Endodermal cell (in vitro differentiated cells): ENCODE measurements at places on chromosomes 2 and 18.

GRCh38 chr2:144995482-144995881 lies 475.6 kb upstream of the ZEB2 start:
- no peak for DNase-seq

GRCh38 chr2:74313497-74313896 lies 29.7 kb downstream of the SLC4A5 start:
- no peak for DNase-seq

DNA sequence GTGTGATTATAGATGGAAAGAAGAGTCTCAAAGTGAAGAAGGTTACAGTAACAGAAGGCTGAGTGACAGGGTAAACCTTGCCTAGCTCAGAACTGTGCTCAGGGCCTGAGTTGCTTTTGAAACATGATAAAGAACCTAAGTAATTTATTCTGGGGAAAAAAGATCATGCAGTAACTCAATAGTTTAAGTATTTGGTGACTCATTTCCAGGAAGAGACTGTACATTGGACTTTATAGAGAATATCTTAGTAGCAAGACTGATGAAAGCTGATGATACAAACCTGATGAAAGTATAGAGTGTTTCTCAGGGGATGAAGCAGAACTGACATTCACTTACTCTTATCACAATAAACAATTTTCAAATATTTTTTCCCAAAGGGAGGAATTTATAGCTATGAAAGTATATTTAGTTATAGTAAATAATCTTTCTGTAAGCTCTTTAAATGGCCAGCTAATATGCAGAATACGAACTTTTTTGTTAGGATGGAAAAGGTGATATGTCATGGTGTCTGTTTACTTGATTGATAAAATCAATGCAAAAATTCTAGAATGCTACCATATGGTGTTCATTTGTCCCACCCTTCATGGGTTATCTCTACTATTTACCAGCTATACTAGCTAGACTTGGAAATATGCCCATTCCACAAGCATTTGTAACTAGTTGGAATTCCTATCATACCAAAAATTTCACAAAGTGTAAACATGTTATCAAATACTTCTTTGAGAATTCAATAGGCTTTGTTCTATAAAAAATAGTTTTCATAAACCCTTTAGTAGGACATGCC lies 1265.5 kb upstream of the ACVR2A start:
- DNase-seq, result no peak

GRCh38 chr2:72144632-72145288 lies 2.9 kb downstream of the CYP26B1 start:
- DNase-seq, result peak; percentile 92

DNA sequence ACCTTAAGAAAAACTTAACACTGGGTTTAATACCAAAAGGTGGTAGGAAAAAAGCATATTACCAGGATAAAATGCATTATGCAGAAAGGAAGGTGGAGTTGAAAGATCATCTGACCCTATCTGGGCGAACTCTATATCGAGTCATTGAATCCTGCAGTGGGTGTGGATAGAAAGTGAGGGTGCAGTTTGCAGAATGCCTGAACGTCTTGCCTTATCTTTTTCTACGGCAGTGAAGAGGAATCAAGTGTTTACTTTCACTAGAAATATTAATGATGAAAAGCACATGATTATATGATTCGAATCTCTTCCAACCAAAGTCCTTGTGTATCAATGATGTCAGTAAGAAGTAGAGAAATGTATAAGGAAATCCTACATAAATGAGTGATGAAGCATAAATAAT lies 4.3 kb upstream of the CAVIN2 start:
- DNase-seq, result no peak

DNA sequence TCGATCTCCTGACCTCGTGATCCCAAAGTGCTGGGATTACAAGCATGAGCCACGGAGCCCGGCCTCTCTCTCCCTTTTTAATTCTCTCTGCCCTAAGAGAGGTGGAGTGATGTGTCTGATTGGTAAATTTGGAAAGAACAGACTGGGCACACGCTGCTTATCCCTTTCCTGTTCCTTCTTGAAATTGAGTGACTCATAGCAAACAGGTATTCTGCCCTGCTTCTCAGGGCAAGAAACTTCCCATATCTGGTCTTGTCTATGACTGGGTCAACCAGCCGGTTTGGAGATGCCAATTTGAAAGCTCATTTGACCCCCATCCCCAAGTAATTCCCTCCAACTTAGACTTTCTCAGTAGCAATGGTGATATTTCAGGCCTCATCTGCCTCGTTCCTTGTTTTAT lies 15.0 kb downstream of the LYPD1 start:
- DNase-seq, result no peak

DNA sequence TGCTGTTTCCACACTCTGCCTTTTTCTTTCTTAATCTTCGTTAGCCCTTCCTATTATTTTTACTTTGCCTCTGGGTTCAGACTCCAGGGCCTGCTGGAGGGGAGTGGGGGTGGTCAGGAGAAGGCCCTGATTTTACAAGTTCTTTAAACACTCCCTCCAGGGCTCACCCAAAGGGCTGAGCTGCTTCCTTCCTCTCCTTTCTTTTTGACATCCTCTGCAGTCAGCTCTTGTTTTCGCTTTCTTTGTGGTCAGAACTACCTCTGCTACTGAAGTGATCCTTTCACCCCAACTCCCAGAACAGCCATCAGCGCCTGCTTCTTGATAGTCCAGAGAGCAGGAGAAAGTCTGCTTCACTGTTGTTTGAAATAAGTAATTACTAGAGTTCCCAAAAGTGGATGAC lies 925.7 kb downstream of the EPHA4 start:
- no peak for DNase-seq

GRCh38 chr2:36478332-36478738 lies 119.6 kb downstream of the FEZ2 start:
- no peak for DNase-seq

DNA sequence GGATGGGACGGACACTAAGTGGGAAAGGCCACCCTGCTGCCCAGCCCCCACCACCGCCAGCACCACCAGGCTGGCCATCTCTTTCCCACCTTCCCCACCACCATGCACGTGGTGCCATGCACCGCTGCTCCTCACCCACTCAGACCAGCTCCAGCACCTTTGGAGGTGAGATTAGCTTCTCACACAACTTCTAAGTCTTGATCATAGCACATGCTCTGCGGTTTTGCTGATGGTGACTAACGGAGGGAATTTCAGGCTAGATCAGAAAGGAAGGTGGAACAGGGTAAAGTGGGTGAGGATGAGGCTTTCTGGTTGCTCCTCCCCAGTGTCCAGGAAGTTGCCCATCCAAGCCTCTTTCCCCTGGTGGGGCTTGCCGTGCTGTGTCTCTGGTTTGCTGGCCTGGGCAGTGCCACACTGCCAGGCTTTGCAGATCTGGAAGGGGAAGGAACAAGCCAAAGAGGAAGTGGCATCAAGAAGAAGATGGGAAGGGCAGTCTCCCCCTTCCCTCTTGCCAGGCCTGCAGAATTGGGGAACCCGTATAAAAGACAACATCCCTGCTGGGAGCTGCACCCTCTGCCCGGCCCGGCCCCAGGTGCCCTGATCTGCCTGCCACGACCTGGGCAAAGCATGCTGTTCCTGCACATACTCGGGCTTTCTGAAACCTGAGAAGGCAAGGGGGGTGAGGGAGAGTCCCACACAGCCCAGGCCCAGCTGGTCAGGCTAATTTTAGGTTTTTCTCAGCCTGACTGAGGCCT lies 44.3 kb upstream of the CAB39 start:
- DNase-seq, result peak; percentile 41

GRCh38 chr2:16188261-16188890 lies 248.0 kb downstream of the MYCN start:
- DNase-seq, result no peak

DNA sequence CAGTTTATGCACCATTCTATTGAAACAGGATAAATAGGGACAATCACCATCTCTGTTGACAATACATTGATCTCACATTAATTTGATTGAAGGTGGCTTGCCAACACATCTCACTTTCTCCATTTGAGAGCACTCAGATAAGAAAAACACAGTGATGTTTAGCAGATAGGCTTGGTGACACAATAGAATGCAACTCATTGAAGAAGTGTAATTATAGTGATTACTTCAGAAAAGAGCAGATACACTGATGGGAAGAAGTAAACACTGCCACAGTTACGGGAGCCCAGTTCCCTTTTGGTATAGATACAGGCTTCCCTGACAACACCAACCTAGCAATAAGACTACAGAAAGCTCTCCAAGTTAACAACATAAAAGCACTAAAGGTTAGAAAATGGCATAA lies 89.1 kb downstream of the FIGN start:
- no peak for DNase-seq

DNA sequence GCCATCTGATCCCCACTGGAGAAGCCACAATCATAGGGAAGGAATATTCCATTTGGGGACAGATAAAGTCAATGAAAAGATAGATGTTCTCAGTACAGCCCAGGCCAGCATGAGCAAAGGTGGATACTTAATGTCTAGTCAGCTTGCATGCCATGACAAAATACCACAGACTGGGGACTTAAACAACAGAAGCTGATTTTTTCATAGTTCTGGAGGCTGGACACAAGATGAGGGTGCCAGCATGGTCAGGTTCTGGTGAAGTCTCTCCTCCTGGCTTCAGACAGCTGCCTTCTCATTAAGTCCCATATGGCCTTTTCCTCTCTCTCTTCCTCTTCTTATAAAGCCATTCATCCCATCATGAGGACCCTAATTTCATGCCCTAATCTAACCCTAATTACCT lies 116.1 kb upstream of the CYP1B1 start:
- DNase-seq, result no peak

- DNase-seq, result no peak
These were observed 53.5 kb downstream of the DGKD start for GRCh38 chr2:233407771-233408181.

- DNase-seq, result no peak
These were observed 9.1 kb upstream of the TMX3 start for GRCh38 chr18:68724021-68724420.

DNA sequence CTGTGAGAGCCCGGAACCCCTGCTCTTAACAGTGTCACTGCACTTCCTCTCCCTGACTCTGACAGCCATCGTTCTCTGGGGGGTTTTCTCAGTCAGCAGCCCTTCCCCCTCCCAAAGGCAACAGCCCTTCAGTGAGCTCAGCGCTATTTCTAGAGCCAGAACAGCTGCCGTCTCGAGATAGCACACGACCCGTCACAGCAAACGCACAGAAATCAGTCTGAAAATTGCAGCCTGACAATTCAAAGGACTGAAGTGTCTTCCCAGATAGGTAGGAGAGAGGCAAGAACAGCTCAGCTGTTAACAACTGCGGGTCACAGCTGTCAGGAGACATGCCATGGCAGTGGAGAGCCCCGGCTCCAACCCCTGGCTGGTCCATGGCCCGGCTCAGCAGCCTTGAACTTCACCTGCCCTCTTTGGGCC lies 45.4 kb downstream of the ST8SIA5 start:
- DNase-seq, result no peak
